ENCODE measurements at places on chromosomes 1 and 21. TPM values are rescaled to one million over a fixed set of nuclear protein-coding genes. Genes with fewer than 3 reads are reported as not detected.

DNA sequence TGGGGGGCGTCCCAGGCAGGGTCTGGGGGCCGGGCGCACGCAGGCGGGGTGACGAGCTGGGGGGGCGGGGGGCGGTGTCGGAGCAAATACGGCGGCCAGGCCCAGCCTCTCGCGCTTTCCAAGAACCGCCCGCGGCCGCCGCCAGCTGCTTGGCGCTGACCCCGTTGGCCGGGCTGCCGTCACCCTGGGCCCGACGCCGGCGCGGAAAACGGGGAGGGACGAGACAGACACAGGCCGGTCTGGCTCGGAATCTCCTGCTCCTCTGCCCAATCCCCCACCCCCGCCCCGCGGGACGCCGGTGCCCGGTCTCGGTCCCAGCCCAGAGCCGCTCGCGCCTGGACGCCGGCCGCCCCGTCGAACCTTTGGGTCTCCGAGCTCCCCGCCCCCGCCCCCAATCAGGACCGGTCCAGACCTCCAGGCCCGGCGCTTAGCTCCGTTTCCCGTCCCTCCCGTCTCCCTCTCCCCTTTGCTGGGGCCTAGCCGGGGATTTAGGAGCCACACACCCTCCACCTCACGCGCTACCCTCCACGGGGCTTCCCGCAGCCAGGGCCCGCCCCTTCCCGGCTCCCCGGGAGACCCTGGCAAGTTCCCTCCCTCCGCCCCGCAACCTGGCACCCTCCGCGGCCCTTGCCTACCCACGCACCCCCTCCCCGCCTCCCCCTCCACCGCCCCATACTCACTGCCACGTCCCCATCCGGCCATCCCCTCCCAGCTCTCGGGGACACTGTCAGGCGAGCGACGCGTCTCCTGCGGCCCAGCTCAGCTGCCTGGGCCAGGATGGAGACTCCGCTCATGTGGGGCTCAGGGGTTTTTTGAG lies 800 bp upstream of the MMP23B start:
- DNase-seq = no peak

LRRC39 gene
- 0.20 TPM for total RNA-seq

- DNase-seq = no peak
Observed at GRCh38 chr1:247102381-247102780, 1.8 kb downstream of the ZNF669 start.

BSND gene
- not detected for total RNA-seq

PSRC1 gene
- 5.5 TPM for total RNA-seq

DNA sequence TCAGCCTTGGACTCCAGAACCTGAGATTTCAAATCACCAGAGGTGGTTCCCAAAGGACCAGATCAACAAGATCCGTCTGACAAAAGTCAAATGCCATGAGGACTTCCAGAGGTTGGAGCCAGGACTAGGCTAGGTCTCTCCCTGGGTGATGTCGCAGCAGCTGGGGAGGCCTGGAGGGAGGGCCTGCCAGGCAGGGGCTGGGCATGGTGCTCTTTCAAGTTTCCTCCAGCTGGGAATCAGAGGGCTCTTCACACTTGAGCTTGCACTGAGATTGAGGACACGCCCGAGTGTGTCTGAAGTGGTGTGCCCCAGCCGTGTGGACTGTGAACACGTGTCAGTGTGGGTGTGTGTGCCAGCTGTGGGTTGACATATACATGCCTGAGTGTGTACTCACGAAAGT lies 21.3 kb upstream of the RSPO1 start:
- no peak for DNase-seq

DNA sequence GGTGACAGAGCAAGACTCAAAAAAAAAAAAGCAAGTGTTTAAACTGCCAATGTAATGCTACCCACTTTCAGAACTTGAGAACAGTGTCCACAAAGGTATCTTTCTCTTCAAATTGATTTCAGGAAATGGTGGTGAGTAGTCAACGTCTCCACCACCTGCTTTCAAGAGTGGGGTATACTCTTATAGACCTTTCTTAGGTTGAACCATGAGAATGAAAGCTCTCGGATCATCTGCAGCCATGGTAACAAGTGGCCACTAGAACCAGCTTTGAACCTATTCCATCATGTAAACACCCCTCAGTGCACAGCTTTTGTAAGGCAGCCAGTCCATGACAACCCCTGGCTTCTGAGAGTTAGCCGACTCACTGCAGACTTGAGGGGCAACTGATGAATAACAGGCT lies 107.4 kb downstream of the NTPCR start:
- no peak for DNase-seq

TLR5 gene
- 0.18 TPM for total RNA-seq

DNA sequence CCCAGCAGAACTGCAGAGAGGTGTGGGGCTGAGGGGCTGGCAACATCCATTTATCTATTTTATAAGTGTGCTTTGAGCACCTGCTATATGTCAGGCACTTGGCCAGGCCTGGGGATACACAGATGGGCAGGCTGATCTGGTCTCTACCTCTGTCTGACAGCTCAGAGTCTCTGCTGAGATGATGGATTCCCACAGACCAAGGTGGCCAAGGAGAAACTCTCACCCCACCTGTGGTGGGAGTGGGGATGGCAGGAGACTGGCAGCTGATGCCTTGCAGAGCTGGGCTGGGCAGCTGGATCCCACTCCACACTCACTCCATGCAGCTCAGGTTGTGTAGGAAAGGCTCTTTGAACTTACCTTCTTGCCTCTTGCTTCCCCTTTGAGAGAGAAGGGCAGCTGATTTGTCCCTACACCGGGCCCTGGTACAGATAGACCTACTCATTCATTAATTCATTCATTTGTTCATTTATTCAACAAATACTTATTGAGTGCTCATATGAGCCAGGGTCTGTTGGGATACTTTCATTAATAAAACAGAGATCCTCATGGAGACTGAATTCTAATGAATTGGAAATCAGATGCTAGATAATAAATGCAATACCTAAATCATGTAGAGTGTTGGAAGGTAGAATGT lies 9.0 kb downstream of the ADORA1 start:
- DNase-seq = no peak

DNA sequence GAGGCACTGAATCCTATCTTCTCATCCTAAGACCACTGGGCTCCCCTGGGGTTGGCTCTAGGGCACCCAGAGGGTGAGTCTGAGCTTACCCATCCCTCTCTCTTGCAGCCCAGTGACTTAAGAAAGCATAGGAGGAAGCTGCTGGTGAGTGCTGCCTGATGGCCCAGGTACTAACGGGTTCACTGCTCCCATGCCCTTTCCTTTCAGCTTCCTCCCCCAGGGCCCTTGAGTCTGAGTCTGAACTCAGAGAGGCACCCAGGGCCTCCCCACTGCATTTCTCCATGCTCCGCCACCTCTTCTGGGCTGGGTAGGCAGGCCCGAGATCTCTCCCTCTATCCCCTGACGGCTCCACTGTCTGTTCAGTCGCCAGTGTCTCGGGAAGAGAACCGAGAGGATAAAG lies 29.7 kb downstream of the PPFIA4 start:
- no peak for DNase-seq

WNT3A gene
- total RNA-seq = not detected

OR2L3 gene
- total RNA-seq = not detected

DNA sequence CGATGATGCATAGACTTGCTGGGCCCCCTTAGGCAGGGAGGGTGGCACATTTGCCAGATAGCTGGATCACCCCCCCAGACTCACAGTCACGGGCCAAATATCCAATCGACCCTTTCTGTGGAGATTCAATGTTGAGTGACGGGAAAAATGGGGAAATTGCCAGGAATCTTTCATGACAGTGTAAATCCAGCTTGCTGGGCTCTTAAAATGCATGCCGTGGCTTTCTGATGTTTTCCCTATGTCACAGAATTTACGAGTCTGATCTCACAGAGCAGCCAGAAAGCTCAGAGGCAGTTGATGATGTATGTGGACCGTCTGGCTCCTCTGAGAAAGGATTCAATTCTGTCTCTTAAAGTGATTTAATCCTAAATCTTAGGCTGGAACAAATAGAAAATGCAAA lies 150.1 kb upstream of the ZNF644 start:
- no peak for DNase-seq

DNA sequence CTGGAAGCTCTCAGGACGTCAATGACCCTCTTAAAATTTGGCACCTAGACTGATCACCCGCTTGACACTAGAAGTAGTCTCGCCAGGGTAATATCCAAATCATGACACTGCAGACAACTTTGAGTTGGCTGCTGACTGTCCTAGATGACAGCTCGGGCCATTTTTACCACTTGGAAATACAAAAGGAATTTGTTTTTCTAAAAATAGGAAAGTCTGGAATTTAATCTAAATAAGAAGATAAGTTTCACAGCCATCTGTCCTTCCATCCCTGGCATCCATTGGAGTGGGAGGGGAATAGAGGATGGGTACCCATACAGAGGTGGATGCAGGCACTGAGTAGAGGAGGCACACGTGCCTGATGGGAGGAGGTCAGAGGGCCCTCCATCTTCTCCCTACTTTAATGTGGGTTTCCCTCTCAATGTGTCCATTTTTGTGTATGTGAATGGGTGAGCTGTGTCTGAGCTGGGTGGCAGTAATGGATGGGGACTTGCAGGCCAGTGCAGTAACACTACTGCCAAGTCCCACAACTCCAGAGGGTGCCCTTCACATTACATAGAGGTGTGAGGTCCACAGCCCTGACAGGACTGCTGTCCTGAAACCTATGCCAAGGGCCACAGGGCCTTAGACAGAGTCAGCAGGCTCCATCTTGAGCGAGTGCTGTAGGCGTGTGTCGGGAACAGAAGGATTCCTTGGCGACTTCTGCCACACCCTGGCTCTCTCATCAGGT lies 104.8 kb upstream of the IPO9 start:
- no peak for DNase-seq

DNA sequence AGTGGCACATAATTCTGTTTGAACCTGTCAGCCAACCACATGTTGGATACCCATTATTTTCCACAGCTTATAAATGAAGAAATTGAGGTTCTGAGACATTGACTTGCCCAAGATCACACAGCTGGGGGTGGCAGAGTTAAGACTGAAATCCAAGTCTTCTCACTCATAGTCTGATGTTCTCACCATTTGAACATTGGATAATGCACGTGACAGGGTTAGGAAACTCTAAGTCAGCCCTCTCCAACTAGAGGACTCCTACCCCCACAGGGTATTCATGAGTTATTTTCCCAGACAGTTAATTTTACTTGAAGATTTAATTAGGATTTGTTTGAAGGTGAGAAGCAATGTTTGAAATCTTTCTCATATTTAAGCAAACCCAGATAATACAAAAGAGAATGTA lies 38.1 kb upstream of the C1orf105 start:
- no peak for DNase-seq

FLG gene
- not detected for total RNA-seq

DNA sequence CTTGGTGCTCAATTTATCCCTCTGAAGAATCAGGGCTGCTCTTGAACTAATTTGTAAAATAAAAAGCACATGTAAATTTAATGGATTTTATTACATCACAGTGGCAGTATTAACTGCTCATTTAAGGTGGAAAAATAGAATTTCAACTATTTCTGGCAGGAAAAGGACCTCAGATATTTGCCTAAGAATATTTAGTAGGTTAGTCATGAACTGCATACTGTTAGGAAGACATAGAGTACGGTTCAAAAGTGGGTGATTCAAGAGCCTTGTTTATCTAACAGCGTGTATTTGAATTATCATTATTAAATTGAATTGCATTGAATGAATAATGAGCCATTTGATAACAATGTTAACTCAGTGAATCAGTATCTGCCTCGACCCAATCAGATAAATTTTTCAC lies 248.8 kb upstream of the PBX1 start:
- DNase-seq = no peak

DNA sequence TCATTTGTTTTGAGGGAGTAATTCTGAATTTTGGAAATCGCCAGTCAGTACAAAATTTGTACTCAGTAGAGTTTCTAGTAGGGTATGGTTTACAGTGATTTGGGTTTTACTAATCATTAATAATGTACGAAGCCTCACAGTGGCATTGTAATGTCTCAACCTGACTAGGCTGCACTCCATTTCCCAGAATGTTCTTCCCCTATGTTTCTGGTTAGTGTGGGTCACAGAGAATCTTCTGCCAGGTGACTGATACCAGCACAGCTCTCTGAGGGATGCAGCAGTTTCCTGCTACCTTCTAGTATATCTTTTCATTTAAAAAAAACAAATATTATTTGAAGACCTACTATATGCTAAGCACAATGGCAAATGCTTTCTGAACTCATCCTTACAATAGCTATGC lies 112.9 kb downstream of the PTPN14 start:
- DNase-seq = no peak

GRCh38 chr1:40114400-40114799 lies 17.3 kb upstream of the PPT1 start:
- DNase-seq = no peak

DNA sequence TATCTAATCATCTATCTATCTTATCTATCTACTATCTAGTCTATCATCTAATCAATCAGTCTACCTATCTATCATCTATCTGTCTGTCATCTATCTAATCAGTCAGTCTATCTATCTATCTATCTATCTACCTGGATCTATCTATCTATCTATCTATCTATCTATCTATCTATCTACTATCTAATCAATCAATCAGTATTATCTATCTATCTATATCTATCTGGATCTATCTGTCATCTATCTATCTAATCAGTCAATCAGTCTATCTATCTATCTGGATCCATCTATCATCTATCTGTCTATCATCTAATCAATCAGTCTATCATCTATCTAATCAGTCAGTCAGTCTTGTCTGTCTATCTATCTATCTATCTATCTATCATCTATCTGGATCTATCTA lies 26.9 kb upstream of the C1orf174 start:
- DNase-seq = no peak

DNA sequence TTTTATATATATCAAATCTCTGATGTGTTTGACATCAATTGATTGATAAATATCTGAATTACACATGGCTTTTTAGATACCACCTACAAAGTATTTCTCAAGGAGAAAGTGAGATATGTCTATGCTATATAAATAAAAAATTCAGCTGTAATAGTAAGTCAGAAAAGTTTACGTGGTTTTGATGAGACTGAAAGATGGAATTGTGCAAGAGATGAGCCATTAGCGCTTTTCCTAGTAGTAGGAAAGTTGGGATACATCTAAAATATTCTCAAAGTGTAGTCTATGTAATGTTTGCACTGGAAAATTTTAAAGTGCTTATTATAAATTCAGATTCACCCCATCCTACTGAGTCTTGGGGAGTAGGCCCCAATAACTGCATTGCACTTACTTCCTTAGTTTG lies 49.1 kb downstream of the SGIP1 start:
- no peak for DNase-seq

CFHR1 gene
- 0.07 TPM for total RNA-seq

- no peak for DNase-seq
Observed at GRCh38 chr1:67217417-67217816, 51.2 kb downstream of the IL23R start.

USH2A gene
- not detected for total RNA-seq

GRCh38 chr1:83960669-83961277 lies 38.2 kb downstream of the TTLL7 start:
- DNase-seq = no peak

Measured in pulmonary artery endothelial cell (primary cell).